ENCODE measurements at places on chromosomes 2 and 18.

DNA sequence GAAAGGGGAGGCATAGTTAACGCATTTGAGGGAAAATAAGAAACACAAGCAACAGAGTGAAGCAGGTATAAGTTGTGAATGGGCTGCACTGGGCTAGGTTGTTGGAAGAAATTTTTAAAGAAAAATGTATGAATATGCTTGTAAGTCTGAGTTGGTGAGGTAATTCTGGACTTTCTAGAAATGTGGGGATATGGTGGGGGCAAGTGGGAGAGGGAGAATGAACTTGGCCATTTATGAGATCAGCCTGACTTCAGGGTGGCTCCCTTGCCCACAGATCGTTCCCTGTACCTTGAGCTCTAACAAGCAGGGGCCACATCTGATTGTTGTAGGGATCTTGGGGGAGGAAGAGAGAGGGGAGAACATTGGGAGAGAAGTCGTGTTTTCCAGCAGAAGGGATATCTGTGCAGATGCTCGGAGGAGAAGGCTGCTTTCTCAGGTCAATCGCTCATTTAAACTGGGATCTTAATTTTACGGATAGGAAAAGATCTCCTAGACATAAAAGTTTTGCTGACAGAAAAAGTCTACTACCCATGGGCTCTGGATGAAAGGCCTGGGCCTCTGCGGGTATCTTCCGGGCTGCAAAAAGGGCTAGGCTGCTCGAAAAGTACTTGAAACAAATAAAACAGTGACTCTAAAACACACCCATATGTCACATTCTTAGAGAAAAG lies 42.5 kb upstream of the FZD5 start:
- DNase-seq = no peak

DNA sequence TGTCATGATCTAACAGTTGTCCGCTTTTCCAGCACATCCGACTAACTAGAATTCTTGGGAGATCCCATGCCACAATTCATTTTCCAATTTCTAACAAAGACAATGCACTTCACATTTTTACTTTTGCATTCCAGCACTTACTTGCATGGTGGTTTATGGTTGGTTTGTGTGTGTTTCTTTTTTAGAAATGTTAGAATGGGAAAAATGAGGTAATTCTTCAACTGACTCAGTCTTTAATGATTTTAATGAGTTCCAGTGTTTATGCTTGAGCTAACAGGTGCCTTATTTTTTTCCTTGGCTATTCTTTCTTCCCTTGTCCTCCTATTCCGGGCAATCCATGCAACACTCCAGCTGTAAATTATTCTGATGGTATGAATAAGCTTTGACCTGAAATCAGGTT lies 46.4 kb downstream of the SLC8A1 start:
- DNase-seq = no peak

GRCh38 chr18:13183790-13184189 lies 34.8 kb upstream of the LDLRAD4 start:
- DNase-seq = no peak

DNA sequence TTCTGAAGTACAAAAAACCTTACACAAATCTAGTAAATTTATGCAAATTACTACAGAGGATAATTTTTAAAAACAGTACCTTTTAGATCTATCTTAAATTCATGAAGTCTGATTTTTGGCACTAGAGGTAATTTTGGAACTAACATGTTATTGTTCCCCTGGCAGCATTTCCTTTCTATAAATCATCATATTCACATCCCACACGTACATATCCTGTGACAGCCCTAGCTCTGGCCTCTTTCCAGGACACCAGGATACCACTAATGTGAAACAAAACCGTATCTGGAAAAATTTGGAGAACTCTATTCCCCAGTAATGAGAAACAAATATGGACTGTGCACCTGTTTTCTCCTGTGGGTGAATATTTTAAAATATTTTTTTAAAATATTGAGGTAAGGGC lies 14.0 kb upstream of the BIRC6 start:
- no peak for DNase-seq

GRCh38 chr2:120036145-120036544 lies 23.3 kb downstream of the EPB41L5 start:
- DNase-seq = no peak

DNA sequence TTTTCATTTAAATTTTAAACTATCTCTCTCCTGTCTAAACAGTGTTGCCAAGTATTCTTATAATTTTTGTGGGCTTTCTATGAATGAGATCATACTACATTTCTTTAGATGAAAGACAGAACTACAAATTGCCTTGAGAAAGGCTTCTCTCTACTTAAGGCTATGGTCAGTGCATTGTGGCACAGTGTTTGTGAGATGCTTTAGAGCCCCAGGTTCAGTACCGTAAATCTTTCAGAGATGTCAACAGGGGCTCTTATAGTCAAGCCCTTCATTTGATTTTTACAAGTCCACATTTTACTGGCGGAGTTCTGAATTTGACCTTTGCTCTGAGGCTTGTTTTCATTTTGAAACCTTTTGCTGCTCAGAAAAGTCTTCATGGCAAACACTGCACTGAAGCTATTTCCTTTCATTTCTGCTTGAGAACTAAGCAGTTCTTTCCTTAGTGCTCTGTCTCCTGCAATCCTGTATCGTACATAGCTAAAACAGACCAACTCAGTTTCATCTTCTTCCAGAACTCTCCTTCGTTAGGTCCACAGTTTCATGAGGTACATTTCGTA lies 175.2 kb downstream of the NYAP2 start:
- no peak for DNase-seq

DNA sequence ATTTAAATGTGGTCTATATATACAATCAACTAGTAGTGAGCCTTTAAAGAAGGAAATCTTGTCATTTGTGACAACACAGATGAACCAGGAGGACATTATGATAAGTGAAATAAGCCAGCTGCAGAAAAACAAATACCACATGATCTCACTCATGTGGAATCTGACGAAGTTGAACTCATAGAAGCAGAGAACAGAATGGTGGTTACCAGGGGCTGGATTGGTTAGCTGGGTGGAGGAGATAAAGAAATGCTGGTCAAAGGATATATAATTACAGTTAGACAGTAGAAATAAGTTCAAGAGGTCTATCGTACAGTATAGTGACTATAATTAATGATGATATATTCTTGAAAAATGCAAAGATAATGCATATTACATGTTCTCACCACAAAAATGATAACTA lies 267.9 kb downstream of the FBXO15 start:
- DNase-seq = no peak

All from NCI-H510A (cell line).